ENCODE measurements at places on chromosomes 5 and 9. TPM values are rescaled to one million over a fixed set of nuclear protein-coding genes. Genes with fewer than 3 reads are reported as not detected.

DNA sequence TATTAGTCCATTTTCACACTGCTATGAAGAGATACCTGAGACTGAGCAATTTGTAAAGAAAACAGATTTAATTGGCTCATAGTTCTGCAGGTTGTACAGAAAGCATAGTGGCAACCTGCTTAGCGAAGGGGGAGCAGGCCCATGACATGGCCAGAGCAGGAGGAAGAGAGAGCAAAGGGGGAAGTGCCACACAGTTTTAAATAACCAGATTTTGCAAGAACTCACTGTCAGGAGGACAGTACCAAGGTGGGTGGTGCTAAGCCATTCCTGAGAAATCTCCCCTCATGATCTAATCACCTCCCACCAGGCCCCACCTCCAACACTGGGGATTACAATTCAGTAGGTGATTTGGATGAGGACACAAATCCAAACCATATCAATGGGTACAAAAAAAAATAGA lies 16.8 kb upstream of the PCSK5 start:
- H3K4me1 ChIP-seq, result no peaks in the 10 kb centered on the region
- H3K4me3 ChIP-seq, result no peak overlapping the region
- H3K36me3 ChIP-seq, result no peaks in the 10 kb centered on the region
- H3K27ac ChIP-seq, result no peak overlapping the region
- H3K27me3 ChIP-seq, result no peaks in the 10 kb centered on the region

DNA sequence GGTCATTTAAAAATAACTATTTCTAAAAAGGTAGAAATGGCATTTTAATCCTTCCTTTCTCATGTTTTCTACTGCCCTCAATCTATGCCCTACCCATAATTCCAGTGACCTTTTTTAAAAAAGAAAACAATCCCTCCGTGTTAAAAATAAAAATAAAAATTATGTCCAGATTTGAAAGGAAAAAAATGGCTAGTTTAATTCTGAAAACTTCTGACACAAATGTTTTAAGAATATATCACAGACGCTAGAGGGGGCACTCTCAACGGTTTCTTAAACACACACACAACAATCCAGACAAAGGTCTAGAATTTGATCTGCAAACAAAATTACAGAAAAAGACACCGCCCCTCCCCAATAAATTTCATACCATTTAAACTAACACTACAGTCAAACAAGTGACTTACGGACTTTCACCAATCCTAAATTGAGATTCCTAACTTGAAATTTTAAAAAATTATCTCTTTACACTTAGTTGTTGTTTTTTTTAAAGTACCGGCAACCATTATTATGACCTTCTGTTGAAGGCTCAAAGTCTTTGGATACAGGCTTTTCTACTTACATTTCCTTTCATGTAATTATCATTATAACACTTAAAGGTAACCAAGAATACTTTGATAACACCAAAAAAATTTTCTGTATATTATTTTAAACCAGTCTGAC lies 38.2 kb downstream of the CLINT1 start:
- no peaks in the 10 kb centered on the region for H3K27me3 ChIP-seq
- no peak overlapping the region for H3K27ac ChIP-seq
- no peaks in the 10 kb centered on the region for H3K36me3 ChIP-seq
- H3K4me1 ChIP-seq, result no peaks in the 10 kb centered on the region
- no peak overlapping the region for H3K4me3 ChIP-seq
- peak; percentile 34 for DNase-seq

- no peaks in the 10 kb centered on the region for H3K27me3 ChIP-seq
- peak overlapping the region; percentile 9 for H3K4me3 ChIP-seq
- H3K36me3 ChIP-seq, result no peaks in the 10 kb centered on the region
- H3K27ac ChIP-seq, result peak overlapping the region; percentile 93
- H3K4me1 ChIP-seq, result peaks cover 47% of the 10 kb centered on the region
- peak; percentile 99 for DNase-seq
These were observed 477.8 kb downstream of the CCDC171 start for GRCh38 chr9:16030528-16031185.

GRCh38 chr9:128001779-128002298 lies 21.1 kb upstream of the EEIG1 start:
- no peak overlapping the region for H3K4me3 ChIP-seq
- peaks cover 18% of the 10 kb centered on the region for H3K4me1 ChIP-seq
- no peaks in the 10 kb centered on the region for H3K27me3 ChIP-seq
- peak overlapping the region; percentile 63 for H3K27ac ChIP-seq

DNA sequence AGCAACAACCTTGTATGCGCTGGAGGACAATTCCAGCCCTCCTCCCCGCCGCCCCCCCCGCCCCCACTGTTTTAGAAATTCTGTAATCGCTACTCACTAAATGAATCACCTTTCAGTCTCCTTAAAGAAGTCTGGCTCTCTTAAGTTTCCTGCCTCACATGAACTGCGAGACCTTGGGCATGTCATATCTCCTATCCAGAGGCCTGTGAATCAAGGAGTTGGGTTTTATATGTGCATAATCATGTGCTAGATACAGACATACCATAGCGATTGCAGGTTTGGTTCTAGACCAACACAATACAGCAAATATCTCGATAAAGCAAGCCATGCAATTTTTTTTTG lies 337 bp upstream of the DMAC1 start:
- peaks cover 8% of the 10 kb centered on the region for H3K4me1 ChIP-seq
- H3K36me3 ChIP-seq, result peaks cover 3% of the 10 kb centered on the region
- no peak for DNase-seq
- H3K27me3 ChIP-seq, result no peaks in the 10 kb centered on the region
- peak overlapping the region; percentile 81 for H3K27ac ChIP-seq

DNA sequence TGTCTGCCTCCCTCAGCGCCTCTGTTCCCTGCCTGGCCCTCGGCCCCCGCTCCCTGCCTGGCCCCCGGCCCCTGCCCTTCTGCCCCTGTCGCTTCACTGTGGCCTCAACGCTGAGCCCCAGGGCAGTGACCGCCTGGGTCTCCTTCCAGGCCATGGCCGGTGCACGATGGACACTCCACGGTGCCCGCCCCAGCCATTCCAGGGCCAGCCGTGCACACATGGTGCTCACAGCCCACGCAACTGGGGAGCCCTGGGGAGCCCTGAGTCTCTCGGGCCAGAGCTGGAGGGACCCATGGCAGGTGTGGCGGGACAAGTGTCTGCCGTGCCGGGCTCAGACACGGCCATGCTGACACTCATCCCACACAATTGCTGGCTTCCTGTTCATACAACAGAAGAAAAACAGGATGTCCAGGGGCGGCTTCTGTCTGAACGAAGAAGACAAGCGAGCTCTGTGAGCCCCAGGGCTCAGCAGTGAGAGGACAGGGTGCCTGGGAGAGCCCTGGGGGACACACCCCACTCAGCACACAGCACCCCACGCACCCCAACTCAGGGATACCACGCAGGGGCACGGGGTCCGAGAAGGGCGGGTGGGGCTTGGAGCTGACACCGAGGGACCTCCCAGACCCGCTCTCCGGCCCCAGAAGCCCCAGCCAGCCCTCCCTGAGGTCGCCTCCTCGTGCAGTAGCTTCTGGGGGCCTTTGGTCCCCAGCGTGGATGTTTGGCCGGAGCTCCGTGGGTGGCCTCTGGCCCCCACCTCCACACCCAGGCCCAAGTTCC lies 35.7 kb downstream of the EXD3 start:
- DNase-seq, result no peak
- no peaks in the 10 kb centered on the region for H3K27me3 ChIP-seq
- H3K4me3 ChIP-seq, result no peak overlapping the region

- no peak overlapping the region for H3K4me3 ChIP-seq
- DNase-seq, result no peak
- H3K27me3 ChIP-seq, result no peaks in the 10 kb centered on the region
- no peak overlapping the region for H3K27ac ChIP-seq
These were observed 515.2 kb downstream of the ZNF608 start for GRCh38 chr5:124231230-124231629.

DNA sequence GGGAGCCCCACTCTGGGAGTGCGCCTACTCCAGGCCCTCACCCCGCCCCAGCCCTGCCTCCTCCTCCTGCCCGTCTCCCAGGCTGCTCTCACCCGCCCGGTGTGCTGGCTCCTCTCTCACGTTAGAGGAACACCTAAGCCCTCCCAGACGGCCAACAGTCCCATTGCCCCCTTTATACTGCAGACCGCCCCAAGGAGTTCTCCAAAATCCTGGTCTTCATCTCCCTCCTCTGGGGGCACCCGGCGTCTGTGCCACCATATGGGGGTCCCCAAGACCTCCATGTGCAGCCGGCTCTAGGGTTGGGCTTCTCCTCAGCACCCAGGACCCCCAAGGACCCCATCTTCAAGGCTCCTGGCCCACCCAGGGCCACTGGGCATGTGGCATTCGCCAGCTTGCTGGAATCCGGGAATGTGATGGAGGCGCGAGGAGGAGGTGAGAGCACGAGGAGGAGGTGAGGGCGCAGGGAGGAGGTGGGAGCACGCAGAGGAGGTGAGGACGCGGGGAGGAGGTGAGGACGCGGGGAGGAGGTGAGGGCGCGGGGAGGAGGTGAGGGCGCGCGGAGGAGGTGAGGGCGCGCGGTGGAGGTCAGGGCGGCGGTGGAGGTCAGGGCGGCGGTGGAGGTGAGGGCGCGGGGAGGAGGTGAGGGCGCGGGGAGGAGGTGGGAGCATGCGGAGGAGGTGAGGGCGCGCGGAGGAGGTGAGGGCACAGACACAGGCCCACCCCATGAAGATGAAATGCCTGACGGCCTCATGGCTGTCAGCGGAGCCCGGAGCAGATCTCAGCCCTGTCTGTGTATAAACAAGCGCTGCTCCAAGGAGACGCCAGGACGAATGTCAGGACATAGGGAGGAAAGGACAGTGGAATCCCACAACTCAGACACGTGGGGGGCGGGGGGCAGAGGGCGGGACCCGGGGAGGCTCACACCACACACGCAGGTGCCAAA lies 41.2 kb downstream of the EXD3 start:
- H3K4me3 ChIP-seq, result no peak overlapping the region
- DNase-seq, result no peak
- no peak overlapping the region for H3K27ac ChIP-seq
- H3K27me3 ChIP-seq, result no peaks in the 10 kb centered on the region
- H3K4me1 ChIP-seq, result peaks cover 2% of the 10 kb centered on the region

DNA sequence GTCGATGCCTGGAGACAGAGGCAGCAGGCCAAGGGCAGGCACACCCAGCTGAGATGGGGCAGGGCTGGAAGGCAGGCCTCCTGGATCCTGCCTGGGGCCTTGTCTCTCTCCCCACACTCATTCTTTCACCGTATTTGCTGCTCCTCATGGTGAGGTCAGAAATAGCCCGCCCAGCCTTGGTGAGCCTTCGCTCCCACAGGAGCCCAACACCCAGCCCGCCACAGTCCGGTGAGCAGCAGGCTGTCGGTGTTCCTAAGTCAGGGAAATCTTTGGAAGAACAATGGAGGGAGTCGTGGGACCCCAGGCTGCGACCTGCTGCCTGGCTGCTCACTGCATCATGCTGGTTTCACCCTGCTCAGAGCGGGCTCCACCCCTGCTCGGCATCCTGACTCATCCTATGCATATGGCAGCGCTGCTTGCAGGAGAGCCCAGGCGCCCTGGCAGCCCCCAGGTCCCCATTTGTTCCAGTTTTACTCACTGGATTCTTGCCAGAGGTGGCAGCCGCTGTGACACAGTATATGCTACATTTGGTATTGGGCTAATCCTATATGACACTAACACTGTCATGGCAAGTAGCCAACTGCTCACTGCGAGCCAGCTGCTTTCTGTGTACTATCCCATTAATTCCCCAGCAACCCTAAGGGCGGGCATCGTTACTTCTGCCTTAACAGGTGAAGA lies 53.2 kb upstream of the NCS1 start:
- H3K27ac ChIP-seq, result peak overlapping the region; percentile 68
- peaks cover 23% of the 10 kb centered on the region for H3K4me1 ChIP-seq
- no peak overlapping the region for H3K4me3 ChIP-seq
- H3K36me3 ChIP-seq, result peaks cover 3% of the 10 kb centered on the region

GRCh38 chr5:67187006-67187715 lies 9.4 kb downstream of the CD180 start:
- no peak overlapping the region for H3K27ac ChIP-seq
- no peaks in the 10 kb centered on the region for H3K27me3 ChIP-seq
- H3K4me3 ChIP-seq, result no peak overlapping the region
- peaks cover 6% of the 10 kb centered on the region for H3K4me1 ChIP-seq
- no peak for DNase-seq
- H3K36me3 ChIP-seq, result no peaks in the 10 kb centered on the region

GRCh38 chr5:145163876-145164275 lies 671.3 kb downstream of the PRELID2 start:
- no peak overlapping the region for H3K27ac ChIP-seq
- H3K36me3 ChIP-seq, result no peaks in the 10 kb centered on the region
- no peak for DNase-seq
- no peak overlapping the region for H3K4me3 ChIP-seq

Gene PKD2L2
- not detected for total RNA-seq

Gene PLCXD3
- total RNA-seq, result 0.55 TPM

Gene PRRC2B
- 260 TPM for total RNA-seq

Gene CCDC152
- 1.2 TPM for total RNA-seq

Gene CCDC183
- total RNA-seq, result 0.84 TPM

Gene NPDC1
- 66.8 TPM for total RNA-seq

Gene PDLIM4
- total RNA-seq, result 56.6 TPM

All from astrocyte (in vitro differentiated cells and primary cell).